ENCODE measurements at places on chromosomes 6 and 20. TPM values are rescaled to one million over a fixed set of nuclear protein-coding genes. Genes with fewer than 3 reads are reported as not detected.

GRCh38 chr20:56368351-56369134 lies 9.8 kb downstream of the FAM210B start:
- no peak for DNase-seq

DNA sequence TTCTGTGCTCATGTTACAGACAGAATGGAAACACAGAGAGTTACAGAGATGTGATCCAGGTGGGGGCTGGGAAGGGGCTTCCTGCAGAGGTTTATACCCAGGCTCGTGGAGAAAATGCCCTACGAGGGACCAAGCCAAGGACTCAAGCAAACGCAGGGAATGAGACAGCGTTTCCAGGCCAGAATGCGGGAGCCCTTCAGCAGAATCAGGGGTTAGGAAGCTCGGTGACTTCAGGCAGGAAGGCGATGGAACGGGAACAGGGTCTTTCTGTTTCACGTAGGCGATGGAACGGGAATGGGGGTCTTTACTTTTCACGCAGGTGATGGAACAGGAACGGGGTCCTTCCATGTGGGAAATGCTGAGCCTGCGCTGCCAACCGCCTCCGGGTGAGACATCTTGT lies 82.6 kb downstream of the THBS2 start:
- DNase-seq, result no peak

DNA sequence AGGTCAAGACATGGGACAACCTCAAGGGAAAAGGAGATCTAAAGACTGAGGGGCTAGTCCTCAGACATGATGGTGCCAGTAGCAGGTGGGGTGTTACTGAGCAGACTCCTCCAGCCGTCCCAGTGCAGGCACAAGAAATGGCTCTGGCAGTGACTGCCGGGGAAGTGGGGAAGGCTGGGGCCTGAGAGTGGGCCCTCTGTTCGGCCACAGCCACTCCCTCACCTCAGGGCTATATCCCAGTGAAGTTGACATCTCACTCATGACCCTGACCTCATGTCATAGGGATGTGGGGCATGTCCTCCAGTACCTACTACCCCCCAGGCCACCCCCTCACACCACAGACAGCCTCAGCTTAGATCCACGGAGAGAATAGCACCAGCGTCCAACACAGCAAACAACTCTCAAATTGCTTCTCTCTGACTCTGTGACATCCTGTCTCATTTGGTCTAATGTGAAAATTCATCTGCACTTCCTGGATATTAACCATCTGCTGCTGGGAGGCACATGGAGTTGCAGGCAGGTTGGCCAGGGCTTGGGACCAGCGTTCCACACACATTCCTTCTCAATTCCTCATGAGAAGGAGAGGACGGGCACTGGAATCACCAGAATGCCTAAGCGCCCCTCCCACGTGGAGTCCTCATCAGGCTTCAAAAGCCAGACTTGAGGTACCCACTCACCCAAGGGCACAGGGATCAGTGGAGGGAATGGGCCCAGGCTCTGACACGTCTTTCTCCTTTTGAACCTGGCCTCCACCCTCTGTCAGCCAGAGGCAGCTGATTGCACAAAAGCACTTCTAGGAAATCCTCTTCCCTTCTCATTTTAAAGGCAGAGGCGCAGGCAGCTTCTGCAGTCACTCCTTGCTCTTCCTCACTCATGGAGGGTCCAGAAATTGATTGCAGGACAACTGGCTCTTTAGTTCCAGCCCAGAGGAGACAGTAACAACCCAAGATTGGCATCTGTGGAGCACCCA lies 163.6 kb upstream of the CST7 start:
- DNase-seq, result no peak

- DNase-seq, result peak; percentile 19
Observed at GRCh38 chr20:51542033-51542570, 417 bp downstream of the NFATC2 start.

DNA sequence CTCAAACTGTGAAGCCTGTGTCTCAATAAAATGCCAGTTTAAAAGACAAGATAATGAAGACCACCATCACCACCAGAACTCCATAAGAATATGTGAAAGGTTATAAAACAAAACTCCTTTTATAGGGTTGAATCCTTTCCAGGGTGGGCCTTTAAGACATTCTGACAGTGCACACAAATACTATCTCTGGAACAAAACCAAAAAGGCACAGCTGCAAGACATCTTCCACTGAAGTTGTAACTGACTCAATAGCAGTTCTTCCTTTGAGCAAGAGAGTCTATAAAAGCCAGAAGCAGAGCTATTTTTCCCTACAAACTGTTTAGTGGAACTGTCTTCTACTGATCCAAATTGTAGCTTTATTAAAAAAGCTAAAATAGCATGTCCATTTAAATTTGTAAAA lies 81.6 kb downstream of the EPB41L2 start:
- DNase-seq, result no peak

GRCh38 chr6:155185544-155185943 lies 78.3 kb upstream of the CLDN20 start:
- DNase-seq, result peak; percentile 27

DNA sequence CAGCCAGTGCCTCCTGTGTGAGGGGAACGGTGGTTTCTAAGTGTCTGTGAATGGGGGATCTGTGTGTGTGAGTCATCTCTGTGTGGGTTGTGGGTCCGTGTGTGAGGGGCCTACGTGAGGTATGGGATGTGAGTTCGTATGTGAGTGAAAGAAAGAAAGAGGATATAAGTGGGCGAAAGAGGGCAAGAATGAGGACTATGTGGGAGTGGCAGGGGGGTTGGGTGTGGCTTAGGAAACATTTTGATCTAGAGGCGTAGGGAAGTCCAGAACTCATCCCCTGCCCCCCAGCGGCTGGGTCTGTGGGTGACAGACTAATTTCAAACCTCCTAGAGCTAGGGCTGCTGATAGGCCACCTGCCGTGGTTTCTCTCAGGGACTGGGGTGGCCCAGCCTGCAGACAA lies 35.5 kb downstream of the DHX35 start:
- no peak for DNase-seq

DNA sequence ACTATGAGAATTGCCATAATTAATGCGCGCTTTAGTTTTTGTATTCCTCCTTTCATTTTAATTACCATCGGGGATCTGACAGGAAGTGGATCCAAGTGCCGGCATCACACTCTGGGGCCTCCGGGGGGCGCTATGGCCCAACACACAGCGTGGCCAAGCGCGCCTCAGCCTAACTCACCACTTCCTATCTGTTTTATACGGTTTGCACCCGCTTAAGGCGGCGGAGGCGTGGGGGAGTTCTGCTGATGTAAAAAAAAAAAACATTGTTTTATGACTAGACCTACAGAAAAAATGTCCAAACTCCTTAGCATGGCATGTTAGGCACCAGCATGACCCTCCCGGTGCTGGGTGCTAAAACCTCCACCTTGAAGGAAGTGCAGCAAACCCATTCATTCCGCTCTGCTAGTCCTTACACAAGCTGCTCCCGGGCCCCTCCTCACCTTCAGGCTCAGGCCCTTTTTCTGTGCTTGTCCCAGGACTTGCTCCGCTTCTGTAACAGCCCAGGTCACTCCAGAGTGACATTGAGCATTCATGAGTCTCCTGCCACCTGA lies 4.5 kb upstream of the EBF4 start:
- DNase-seq, result peak; percentile 59

DNA sequence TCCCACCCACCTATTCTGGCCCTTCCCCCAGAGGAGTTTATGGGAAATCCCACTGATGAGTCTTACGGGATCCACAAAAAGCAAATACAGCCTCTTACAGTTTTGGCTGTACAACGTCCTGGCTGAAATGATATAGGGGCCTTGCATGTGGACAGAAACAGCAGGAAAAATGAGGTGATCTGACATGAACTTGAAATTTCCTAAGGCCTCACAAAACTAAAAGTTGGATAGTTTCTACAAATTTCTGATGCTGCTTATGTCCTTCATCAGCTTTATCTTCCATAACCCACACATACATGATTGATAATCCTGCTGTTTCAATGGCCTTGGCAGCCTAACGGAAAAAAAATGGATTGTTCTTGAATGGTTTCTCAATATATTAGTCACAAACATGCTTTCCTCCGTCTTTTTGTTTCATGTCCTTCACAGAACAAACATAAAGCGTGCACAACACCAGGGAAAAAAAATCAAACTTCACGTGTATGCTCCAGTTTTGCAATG lies 118.8 kb downstream of the BMP5 start:
- DNase-seq, result no peak

- no peak for DNase-seq
Observed at GRCh38 chr20:63956664-63957003, 418 bp upstream of the UCKL1 start.

- peak; percentile 79 for DNase-seq
Observed at GRCh38 chr6:150293423-150294173, 75.2 kb upstream of the IYD start.

DNA sequence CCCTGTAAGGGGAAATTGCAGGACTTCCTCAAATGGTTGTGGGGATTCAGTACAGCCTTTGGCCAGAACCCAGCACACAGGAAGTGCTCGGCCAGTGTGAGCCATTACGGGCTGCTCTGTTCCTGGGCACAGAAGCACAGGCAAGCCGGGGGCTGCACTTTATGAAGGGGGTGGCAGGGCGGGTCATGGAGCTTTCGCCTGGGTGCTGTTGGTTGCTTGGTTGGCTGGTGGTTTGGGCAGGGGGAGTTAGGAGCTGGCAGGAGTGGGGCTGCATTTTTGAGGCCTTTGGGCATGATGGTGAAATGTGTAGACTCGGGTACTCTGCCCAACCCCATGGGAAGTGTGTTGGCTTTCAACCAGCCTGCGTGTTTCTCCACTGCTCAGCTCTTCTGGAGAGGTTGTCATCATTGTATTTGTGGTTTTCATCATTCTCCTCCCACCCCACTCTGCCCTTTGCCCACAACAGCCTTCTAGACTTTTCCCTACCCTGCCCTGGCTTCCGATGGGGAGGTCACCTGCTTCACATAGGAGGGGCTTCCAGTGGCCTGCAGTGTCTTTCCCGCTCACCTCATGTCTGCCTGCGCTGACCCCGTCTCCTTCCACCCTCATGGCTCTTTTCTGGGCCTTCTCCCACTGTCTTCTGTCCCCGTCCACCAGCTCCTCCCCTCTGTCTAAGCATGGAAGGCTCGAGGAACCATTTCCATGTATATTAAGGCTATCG lies 16.1 kb upstream of the RBM38 start:
- no peak for DNase-seq

- DNase-seq, result peak; percentile 47
Observed at GRCh38 chr6:26223228-26223627, 136.0 kb downstream of the HFE start.

GRCh38 chr6:137647762-137648447 lies 153.7 kb upstream of the OLIG3 start:
- DNase-seq, result no peak

DNA sequence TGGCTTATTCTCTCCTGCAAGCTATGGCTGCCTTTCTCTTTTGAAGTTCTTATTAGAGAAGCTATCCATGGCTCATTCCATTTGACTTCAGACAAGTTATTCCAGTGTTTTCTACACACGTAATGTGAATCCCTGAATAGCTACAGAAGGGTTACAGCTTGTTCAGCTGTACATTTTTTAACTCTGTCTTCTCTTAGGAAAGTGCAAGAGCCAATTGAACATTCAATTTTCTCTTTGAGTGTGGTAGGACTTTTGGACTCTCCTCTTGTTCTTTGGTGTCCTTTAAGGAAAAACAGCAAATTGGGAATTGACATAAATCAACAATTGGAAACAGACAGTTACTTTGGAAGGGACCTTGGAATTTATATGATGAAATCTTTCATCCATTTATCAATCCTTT lies 125.8 kb downstream of the EPM2A start:
- DNase-seq, result no peak

GRCh38 chr6:111011360-111012142 lies 29.7 kb downstream of the RPF2 start:
- peak; percentile 62 for DNase-seq

- no peak for DNase-seq
Observed at GRCh38 chr20:10631126-10631525, 42.7 kb downstream of the JAG1 start.

DNA sequence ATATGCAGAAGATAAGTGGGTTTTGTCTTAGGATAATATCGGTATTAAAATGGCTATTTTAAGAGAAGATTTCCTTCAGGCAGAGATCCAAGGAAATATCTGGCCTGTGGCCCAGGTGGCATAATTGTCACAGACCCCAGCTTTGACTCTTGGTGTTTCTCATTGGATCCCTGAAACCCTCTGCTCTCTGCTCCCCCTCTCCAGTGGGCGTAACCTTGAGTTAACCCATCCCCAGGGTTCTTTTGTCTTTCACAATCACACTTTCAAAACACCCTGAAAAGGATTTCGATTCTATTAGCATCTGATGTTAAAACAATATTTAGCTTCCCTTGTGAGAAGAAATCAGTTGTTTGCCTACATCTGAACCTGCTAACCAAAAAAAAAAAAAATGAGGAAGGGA lies 7.2 kb downstream of the SSTR4 start:
- no peak for DNase-seq

DNA sequence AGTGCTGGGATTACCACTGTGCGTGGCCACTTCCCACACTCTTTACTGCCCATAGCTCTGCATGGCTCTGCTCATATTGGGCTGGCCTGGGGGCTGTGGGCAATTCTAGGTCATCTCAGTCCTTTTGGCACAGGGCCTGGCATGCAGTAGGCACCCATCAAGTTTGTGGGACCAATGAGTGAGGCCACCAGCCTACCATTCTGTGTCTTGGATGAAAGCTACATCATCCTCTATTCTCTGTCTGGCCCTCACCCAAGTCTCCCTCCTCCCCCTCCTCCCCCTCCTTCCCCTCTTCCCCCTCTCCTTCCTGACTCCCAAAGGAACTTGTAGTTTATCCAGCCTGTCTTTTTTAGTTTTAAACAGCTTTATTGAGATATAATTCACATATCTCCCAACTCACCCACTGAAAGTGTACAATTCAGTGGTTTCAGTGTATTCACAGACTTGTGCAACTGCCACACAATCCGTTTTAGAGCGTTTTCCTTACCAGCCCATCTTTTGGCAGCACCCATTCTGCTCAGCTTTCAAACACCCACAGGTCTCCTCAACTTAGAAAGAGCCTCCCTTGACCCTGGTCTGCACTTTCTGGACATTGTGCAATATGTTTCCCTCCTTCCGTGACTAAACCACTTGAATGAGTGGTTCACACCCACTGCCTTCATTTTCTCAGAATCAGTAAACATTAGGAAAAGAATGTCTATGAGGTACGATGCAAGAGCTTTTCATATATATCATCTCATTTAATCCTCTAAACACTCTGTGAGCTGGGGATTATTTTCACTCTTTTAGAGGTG lies 21.5 kb upstream of the MRPS18A start:
- DNase-seq, result peak; percentile 63

DNA sequence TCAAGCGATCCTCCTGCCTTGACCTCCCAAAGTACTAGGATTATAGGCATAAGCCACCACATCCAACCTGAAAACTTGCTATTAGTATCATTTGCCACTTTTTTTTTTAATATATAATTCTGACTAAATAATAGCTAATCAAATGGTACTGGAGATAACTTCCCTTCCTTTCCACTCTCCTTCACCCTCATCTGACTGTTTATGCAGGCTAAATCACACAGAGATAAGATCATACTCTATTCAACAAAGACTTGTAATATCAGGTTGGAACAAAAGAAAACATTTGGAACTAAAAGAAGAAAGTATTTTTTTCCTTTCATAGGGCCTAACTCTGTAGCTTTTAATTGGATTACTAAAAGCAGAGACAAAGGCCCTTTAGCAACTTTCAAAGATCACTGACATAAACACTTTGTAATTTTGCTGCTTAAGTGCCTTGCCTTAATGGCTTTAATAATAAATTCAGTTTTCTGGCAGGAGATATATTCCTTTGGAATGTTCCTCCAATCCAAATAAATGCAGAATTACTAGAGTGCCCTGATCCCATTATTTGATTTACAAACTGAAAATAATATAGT lies 198.7 kb upstream of the ASCC3 start:
- DNase-seq, result no peak

TAAR1 gene
- total RNA-seq, result not detected

TP53TG5 gene
- total RNA-seq, result not detected

SOX4 gene
- 109 TPM for total RNA-seq

SNAI1 gene
- total RNA-seq, result 1.8 TPM

PKIB gene
- total RNA-seq, result not detected

NKX2-2 gene
- not detected for total RNA-seq

C6orf52 gene
- total RNA-seq, result 0.22 TPM

SPEF1 gene
- total RNA-seq, result not detected

Data from lung microvascular endothelial cell (primary cell).